NCI-H1092 treated with DMSO at 0.1 percent for 48 hours (cell line): ENCODE measurements at places on chromosomes 2 and 18.

- peak; percentile 67 for DNase-seq
Observed at GRCh38 chr18:55552526-55553189, 35.3 kb downstream of the TCF4 start.

GRCh38 chr2:207914716-207915115 is 110.6 kb downstream of the PLEKHM3 start:
- DNase-seq = no peak

GRCh38 chr2:240198226-240198625 is 57.8 kb upstream of the OTOS start:
- DNase-seq = no peak

DNA sequence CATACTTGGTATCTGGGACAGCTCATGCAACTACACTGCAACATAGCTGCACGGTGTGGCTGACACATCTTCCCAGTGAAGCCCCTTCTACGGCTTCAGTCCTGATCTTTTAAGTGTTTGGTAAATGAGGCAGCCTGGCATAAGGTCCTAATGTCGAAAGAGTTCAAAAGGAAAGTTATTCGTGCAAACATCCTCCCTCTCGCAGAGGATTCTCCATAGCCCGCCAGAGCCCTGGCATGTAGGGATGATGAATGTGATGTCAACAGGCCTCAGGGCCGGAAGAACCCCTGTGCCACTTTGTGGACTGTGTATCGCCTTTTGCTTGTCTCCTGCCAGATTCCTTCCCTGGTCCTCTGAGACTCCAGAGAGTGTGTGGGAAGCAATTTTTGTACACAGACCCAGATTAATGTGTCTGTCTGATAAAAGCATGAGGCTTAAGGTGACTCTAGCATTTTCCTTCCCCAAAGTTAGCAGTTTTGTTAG is 88.5 kb downstream of the SOCS6 start:
- DNase-seq = no peak

GRCh38 chr2:220684099-220684498 is 888.0 kb downstream of the EPHA4 start:
- no peak for DNase-seq

GRCh38 chr2:158633261-158633660 is 161.9 kb upstream of the DAPL1 start:
- DNase-seq = no peak

DNA sequence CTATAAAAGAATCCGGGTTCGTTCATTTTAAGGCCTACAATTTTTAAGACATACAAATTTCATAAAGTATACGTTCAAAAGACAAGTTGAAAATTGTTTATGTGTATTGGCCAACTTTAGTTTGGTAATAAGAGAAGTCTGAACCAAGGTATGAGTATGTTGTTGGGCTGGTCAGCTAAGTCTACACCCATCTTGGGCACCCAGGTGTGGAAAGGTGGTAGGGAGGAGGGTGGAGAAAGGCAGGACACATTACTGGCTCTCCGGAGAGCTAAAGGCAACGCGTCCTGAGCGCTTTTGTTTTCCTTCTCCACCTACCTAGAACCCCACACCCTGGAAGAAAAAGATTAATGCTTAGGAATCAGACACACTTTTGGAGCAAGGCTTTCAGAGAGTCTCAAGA is 899 bp upstream of the PELI1 start:
- DNase-seq = no peak
